ACHN (cell line): ENCODE measurements at places on chromosomes 5 and 9.

GRCh38 chr9:133163504-133164172 is at the start of gene GBGT1:
GBGT1 (minus strand) TSS chr9:133163914; CDS start chr9:133162412, 1,502 bp downstream.
- DNase-seq: peak; percentile 29

DNA sequence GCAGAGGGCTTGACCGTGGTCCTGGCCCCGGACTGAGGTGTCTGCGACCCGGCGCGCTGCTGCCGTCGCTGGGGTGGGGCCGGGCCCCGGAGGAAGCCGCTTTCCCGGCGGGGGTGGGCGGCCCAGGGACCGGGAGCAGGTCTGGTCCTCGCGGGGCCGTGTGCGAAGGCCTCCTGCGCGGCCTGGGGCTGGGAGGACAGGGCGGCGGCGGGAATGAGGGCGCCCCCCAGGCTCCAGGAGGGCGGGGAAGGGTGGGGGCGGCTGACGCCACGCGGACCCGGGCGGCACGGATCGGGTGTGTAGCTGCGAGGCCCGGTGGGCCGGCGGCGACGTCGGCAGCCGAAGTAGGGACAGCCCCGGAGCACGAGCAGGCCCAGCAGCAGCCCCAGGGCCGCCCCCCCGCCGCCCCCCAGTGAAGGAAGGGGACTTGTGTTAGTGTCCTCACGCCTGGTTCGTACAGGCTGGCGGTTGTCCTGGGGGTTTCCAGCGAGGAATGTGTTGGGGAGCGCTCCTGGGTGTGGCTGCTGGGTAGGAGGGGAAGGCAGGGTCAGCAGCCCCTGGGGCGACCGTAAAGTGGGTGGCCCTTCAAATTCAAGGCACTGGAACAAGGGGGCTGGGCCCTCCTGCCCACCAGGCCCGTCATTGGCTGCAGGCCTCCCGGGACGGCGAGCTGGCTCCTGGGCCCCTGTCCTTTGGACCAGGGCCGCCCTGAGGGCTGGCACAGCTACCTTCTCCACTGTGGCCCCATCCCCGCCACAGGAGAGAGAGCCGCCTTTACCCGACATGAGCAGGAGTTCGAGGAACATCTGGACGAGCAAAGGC is 597 bp upstream of the TMEM250 start:
- DNase-seq: peak; percentile 52

- no peak for DNase-seq
Observed at GRCh38 chr9:99505936-99506335, 283.9 kb downstream of the SEC61B start.

DNA sequence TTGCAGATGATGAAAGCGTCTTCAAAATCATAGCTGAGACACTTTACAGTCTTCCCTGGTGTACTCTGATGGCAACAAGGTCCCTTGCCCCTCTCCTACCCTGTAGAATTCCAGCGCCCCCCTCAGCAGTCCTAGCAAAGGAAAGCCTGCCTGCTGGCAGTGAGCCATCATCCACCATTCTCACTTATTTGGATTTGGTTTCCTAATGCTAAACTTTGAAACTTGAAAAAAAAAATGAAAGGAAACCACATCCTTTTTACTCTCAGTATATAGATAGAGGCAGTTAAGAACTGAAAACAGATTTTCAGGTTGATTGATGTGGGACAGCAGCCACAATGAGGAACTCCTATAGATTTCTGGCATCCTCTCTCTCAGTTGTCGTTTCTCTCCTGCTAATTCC is at the start of gene GZMA:
Gene GZMA, plus strand, starts transcription at position 299 of the 400 bp plus-strand sequence. Its CDS starts 37 bp downstream, at position 336.
- DNase-seq: no peak

GRCh38 chr9:92422611-92423338 is 1.5 kb downstream of the OMD start:
- DNase-seq: no peak

DNA sequence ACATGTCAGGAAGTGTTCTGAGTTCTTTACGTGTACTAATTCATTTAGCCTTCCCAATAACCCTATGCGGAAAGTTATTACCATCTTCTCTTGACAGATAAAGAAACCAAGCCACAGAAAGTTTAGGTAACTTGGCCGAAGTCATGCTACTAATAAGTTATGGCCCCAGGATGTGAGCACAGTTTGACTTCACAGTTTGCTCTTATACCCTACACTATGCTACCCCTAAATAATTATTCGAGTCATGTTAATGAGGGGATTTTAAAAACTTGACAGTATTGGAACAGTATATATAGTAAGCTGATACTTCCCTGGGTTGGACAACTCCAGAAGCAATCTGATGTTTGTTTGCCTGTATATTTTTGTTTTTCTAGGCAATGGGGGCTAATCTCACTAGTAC is 29.4 kb upstream of the PDCD1LG2 start:
- no peak for DNase-seq

DNA sequence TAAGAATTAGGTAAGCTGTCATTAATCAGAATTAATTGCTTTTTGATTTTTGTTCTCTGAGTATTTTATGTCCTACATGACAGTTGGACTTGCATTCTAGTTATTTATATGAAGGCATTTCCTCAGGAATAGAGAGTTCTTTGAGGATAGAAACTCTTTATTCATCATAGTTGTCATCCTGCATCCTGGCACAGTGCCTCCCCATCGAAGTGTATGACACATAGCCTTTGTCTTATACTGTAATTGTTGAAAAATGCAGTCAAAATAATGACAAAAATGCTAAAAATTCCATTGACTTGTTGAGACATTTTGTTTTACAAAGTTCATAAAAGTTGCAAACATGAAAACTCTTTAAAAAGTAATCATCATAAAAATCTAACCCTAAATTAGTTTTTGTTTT is 36.5 kb downstream of the CFAP95 start:
- DNase-seq: no peak

GRCh38 chr9:124423591-124423990 is 8.3 kb upstream of the PSMB7 start:
- DNase-seq: no peak

- no peak for DNase-seq
Observed at GRCh38 chr5:80884086-80884813, 75.9 kb upstream of the RASGRF2 start.

GRCh38 chr5:135599421-135600151 is 20.8 kb upstream of the CXCL14 start:
- no peak for DNase-seq

DNA sequence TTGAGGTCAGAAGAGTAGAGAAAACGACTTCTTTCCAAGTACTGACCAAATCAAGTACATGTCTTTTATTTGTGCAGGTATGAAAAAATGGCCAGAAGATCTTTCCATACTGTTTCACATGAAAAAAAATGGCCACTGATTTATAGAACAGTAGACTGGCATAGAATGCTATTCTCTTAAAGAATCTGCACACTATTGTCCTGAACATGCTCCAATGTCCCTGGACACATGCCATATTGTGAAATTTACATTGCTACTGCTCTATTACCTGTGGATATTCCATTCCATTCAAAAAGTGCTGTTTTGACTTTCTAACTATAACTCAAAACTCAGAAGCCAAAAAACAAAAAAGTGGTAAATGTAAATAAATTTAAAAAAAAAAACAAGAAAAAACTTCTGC is 60.6 kb downstream of the FBXL17 start:
- DNase-seq: no peak

DNA sequence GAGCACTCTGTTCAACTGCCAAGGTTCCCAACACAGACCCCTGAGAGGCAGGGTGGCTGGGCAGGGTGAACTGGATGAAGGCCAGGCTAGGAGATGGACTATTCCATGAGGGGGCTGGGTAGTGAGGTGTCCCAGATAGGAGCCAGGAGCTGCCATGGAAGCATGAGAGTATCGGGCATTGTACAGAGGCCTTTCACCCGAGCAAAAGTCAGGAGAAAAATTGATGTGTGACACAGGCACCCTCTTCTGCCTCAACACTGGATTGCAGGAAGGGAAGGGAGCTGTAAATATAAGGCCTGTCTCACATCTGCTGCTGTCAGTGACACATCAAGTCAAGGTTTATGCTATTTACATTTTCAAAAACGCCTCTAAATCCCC is 74.6 kb downstream of the UBAP1 start:
- peak; percentile 35 for DNase-seq

DNA sequence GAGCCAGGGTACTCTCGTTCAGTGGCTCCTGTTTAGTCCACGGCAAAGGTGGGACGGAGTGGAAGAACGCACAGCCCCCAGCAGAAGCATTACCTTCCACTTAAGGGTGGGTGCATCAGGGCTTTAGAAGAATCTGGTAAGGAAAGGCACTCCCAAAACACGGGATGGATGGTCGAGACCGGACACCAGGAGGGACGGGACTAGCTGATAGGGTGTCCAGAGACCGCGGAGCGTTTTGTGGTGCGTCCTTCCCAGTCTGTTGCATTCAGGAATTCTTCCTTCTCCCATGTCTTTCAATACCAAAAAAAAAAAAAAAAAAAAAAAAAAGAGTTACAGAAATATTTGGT is 545 bp upstream of the CTSV start:
- peak; percentile 62 for DNase-seq

GRCh38 chr9:19174127-19174912 is 47.0 kb upstream of the PLIN2 start:
- DNase-seq: peak; percentile 78

GRCh38 chr9:26158631-26159150 is 480.4 kb upstream of the TUSC1 start:
- DNase-seq: no peak
